ENCODE measurements at places on chromosomes 12 and 14.

- DNase-seq: no peak
These were observed 69.1 kb downstream of the C14orf132 start for GRCh38 chr14:96108061-96108795.

GRCh38 chr12:113173081-113173698 is 12.1 kb downstream of the DDX54 start:
- DNase-seq: no peak

GRCh38 chr14:20732477-20732876 is 13.2 kb upstream of the EDDM3A start:
- DNase-seq: no peak

DNA sequence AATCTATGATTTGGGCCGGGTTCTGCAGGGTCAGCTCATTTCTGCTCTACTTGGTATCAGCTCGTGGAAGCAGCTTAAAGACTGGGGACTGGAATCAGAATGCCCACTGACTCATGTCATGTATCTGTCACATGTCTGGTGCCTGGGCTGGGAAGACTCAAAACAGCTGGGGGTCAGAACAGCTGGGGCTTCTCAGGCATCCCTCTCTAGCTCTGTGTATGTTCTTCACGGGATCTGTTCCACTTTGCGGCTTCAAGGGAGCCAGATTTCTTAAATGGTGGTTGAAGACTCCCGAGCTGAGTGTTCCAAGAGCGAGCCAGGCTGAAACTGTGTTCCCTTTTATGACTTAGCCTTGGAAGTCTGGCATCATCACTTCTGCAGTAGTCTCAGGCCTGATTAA is 11.9 kb downstream of the AEBP2 start:
- DNase-seq: no peak

- no peak for DNase-seq
These were observed 57.6 kb downstream of the LMNTD1 start for GRCh38 chr12:25495331-25496097.

GRCh38 chr14:69617796-69618195 is 6.4 kb downstream of the SUSD6 start:
- no peak for DNase-seq

DNA sequence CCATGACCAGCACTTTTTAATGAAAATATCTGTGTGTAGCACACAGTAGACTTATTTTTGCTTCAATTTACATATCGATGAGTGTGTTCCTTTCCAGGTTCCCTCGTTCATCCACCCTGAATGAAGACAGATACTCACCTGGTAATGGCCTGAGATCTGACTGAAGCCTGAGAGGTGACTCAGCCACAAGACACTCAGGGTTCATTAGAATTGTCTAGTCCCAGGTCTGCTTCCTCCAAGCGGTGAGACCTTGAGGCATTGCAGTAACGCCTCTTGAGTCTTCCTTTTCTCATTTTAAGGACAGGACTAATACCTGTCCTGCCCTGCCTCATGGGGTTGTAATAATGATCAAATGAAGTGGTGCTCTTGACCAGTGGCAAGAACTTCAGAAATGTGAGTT is 11.5 kb upstream of the KCNK13 start:
- no peak for DNase-seq

DNA sequence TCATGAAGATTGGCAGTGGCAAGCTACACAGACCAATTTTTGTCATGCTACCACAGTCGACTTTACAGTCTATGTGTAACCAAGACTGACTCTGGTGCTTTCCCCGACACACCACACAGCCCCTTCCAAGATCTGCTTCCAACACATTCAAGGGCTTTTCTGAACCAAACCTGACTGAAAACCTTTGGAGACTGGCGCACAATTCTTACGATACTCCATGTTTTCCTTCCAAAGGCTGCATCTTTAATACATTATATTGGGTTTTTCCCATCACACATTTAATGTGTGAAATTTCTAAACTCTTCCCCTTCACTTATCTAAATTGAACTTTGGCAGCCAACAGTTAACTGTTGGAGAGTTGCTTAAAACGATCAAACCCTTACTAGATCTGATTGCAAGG is 127.7 kb upstream of the SOX5 start:
- DNase-seq: no peak

DNA sequence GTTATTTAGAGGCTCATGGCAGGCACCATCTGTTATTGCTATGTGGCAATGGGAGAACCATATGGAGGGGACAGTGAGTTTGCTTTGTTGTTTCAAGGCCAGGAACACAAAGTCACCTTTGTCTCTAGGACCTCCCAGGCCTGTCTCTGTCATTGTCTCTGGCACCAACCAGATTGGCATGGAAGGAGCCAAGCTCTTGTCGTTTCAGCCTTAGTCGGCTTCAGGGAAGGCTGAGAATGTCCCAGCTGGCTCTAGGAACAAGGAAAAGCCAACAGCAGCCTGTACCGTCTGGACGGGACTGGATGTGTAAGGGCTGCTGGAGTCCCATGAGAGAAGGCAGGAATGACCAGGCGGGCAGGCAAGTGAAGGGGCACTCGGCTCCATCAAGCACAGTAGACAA is 29.2 kb downstream of the RPH3A start:
- DNase-seq: no peak

GRCh38 chr12:102992297-102992696 is 34.8 kb downstream of the ASCL1 start:
- no peak for DNase-seq

- DNase-seq: no peak
These were observed 466.9 kb upstream of the RGS6 start for GRCh38 chr14:71465316-71465715.

DNA sequence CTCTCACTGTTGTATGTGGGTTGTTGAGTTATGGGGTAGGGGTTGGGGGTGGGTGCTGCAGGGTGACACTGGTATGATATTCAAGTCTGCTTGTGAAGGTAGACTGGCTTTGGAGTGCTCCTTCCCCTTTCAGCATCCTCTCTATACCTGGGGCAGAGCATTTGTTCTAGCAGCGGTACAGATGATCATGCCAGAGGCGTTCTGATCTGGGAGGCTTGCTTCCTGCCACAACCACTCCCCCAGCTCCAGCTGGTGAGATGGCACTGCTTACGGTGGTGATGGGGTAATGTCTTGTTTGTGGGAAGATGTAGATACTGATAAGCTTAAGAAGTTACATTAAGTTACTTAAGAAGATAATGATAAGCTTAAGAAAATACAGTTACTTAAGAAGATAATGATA is 131.8 kb downstream of the ERC1 start:
- peak; percentile 16 for DNase-seq

- no peak for DNase-seq
These were observed 5.2 kb downstream of the WDR20 start for GRCh38 chr14:102144914-102145313.

Measured in stimulated activated CD8-positive, alpha-beta memory T cell treated with anti-CD3 and anti-CD28 coated beads, Interleukin-4, amount 100 ng/mL, for 4 hours (primary cell).